ENCODE measurements at places on chromosomes 3 and 15.

DNA sequence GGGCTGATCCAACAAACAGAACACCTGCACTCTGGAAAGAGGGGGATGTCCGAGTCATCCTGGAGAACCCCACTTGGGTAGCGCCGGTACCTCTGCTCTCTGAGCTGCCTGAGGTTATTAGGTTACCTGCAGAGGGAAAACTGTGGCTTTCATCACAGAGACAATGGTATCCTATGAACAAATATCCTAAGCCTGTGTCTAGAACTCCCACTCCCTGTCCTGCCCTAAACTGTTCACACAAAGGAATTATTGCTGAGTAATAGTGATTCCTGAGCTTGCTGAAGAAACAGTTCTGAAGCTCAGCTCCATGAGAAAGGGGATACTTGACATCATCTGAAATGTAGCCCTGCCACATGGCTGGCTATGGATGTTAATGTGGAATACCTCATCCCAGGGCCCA lies 31.9 kb upstream of the WNT5A start:
- DNase-seq, result no peak

DNA sequence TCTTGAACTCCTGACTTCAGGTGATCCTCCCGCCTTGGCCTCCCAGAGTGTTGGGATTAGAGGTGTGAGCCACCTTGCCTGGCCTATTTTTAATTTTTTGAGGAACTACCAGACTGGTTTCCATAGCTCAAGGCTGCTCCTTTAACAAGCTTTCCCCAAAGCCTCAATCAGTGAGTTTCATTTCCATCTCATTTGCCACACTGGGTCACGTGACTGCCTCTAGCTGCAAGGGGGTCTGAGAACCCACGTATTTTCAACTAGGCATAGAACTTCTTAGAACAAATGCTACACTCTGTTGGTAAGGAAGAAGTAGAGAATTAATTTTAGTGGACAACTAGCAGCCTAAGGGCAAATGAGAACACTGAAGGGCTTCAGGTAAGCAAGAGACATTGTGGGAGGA lies 3.1 kb upstream of the CD276 start:
- DNase-seq, result no peak

GRCh38 chr3:73144276-73144675 lies 82.8 kb downstream of the EBLN2 start:
- no peak for DNase-seq

- DNase-seq, result no peak
These were observed 105.6 kb downstream of the GTPBP8 start for GRCh38 chr3:113096188-113096892.

- no peak for DNase-seq
These were observed at the start of gene IGDCC3 for GRCh38 chr15:65377976-65378366. Gene IGDCC3, minus strand, starts transcription at chr15:65378002. Its CDS starts 214 bp downstream, at chr15:65377788.

- no peak for DNase-seq
These were observed 85.7 kb downstream of the TRIM42 start for GRCh38 chr3:140763532-140763931.

DNA sequence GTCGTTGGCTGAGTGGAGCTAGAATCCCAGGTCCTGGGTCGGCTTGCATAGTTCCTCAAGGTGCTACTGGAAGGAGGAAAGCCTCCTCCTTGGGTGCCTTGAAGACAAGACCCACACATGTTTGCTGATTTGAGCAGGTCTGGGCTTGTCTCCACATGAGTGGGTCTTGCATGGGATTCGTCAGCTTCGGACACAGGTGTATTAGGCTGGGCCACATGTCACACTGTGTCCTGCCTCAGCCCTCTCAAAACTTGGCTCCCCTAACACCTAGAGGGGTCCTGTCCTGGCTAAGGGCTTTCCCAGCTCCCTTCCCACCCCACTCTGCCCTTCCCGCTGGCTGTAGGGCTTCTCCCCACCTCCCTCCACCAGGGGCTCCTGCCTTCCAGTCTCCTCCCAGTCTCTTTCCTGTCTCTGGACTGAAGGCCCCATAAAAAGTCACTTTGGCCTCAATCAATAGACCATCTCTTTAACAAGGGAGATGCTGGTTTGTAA lies 73.0 kb upstream of the ADPGK start:
- no peak for DNase-seq

GRCh38 chr15:88649286-88649733 lies 10.5 kb downstream of the ISG20 start:
- peak; percentile 47 for DNase-seq

DNA sequence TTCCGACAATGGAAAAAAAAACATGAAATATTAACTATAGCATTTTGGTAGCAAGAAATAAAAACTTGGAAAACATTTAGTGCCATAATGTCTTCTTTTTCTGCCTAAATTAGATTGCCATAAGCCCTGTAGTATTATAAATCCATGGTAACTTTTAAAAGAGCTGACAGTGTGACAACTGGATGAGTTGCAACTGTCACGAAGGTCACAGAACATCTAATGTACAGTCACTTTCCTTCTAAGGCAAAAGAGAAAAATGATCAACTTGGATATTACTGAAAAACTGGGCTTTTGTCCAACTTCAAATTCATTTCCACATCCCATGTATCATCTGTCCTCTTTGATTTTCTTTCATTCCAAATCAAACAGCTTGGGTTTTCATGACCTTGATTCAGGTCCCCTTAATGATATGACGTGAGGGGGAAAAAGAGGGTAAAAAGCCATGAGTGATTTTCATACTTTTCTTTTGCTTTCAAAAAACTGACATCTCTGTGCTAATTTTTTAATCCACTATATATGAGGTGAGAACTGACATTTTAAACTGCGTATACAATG lies 602 bp downstream of the CPB1 start:
- DNase-seq, result no peak

DNA sequence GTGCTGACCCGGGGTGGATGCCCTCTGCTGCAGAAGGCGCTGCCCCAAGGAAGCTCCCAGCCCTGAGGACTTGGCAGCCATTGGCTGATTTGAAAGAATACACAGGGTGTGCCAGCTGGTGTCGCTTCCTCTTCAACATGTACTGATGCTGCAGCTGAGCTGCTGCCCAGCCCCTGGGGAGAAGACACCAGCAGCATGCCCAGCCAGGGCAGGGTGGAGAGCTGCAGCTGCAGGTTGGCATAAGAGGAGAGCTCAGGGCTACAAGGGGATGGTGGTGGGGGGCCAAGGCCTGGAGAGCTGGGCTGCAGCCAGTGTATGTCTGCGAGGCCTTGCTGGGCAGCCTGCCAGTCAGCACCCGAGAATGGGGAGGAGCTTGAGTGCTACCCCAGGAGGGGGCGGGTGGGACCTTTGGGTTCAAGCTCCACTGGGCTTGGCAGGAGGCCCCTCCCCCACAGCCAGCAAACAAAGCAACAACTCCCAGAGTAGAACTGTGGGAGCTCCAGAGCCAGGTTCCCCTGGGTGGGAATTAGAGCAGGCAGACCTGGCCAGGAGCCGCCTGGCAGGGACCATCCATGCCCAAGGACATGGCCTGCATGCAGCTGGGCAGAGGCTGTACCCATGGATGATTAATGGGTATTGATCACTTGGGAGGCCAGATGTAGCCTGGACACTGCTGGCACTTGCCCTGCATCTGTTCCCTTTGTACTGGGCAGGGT lies 9.2 kb upstream of the SEMA4B start:
- no peak for DNase-seq

- no peak for DNase-seq
These were observed 125.6 kb upstream of the EOMES start for GRCh38 chr3:27847697-27848096.

- no peak for DNase-seq
These were observed 40.4 kb downstream of the GPD1L start for GRCh38 chr3:32146746-32147211.

GRCh38 chr3:122213650-122214049 lies 30.2 kb downstream of the CASR start:
- DNase-seq, result no peak
